ENCODE measurements at places on chromosomes 5 and 9.

DNA sequence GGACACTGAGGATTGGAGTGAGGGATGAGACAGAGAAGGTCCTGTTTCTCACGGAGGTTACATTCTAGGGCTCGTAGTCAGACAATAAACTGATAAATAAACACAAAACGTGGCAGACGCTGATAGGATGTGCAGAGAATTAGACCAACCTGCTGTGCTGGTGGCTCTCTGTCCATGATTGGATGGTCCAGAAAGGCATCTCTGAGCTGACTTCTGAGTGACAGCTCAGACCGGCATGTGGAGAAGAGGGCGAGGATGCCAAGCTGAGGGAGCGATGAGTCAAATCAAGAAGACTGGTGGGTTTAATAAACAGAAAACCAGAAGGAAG is 132.3 kb upstream of the TAF11L2 start:
- no peak for DNase-seq

DNA sequence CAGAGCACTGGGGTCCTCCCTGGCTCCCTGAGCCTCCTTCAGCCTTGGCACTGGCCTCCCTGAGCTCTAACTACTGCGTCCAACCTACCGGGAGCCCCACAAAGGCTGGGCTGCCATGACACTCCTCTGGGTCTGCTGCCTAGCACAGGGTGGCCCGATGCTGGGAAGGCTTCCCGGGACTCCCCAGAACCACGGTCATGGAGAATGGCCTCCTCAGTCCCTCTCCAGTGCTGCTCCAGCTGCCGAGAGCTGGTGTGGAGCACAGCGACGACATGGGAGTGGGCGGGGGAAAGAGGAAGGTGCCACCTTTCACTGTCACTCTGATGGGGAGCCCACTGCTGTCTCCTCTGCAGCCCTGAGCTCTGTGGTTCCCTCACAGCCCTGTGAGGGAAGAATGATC is 61.5 kb upstream of the RNF130 start:
- DNase-seq = no peak

DNA sequence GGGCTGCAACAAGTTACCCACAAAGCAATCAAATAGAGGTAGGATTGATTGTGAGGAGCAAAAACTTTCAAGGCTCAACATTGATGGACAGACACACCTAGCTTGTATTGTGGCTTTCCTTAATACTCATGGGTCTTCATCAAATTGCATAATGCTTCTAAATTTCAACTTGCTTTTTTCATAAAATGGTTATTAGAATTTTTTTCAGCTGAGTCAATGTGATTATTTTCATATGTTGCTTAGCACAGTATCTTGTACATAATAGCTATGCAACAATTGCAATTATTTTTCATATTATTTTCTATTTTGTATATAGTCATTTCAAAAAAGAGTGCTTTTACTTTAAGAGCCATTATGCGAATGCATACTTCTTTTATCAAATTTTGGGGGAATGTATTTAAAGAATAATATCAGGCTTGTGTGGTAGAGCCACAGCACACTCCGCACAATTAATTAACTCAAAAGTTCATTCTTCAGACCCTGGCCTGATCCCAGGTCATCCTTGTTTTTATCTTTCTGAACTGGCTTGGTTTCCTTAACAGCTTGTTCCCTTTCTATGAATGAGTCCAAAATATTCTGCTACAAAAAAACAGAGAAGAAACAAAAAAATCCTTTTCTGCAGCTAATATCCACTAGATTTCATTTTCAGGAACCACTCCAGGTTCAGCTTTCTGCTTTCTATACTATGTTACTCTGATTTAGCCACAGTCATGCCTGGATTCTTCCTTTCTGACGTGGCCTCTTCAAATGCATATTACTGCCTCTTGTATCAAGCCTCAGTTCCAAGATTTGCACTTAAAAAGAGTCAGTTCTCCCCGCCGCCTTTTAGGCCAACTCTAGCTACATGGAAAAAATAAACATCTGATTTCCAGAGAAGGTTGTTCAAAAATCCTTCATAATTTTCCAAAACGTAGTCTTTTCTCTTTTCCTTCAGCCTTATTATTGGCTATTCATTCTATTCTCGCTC is 45.3 kb upstream of the CDH9 start:
- DNase-seq = no peak

GRCh38 chr5:135319928-135320606 is 79.0 kb downstream of the MACROH2A1 start:
- DNase-seq = no peak

DNA sequence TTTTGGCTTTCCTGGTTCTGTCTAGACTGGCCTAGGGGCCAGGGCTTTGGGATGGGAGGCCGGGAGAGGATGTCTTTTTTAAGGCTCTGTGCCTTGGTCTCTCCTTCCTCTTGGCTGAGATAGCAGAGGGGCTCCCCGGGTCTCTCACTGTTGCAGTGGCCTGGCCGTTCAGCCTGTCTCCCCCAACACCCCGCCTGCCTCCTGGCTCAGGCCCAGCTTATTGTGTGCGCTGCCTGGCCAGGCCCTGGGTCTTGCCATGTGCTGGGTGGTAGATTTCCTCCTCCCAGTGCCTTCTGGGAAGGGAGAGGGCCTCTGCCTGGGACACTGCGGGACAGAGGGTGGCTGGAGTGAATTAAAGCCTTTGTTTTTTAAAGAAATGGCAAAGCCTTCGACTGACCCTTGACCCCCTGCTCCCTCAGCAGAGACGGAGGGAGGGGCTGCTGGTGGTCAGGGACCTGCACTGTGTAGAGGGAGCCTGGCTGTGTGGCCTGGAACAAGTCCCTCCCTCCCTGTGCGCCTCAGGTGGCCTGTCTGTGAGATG is 11.1 kb downstream of the FPGS start:
- no peak for DNase-seq

DNA sequence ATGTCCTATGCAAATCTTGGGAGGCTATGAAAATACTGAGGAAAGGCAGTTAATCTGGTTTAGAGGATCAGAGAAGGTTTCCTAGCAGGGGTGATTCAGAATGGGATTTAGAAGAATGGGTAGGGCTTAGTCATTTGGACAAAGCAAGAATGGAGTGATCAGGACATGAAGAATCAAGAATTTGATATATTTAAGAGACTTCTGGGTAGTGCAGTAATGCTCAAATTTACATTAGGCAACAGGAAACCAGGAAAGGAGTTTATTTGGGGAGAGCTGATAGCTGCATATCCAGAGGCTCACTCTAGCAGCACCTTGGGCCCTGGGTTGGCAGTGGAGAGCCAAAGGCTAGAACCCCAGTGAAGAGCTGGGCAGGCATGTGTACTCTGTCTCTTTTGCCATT is 78.9 kb upstream of the PAPPA start:
- no peak for DNase-seq
